Osteocyte (in vitro differentiated cells): ENCODE measurements at places on chromosomes 2 and 18. TPM values are rescaled to one million over a fixed set of nuclear protein-coding genes. Genes with fewer than 3 reads are reported as not detected.

- H3K27me3 ChIP-seq = peaks cover 11% of the 10 kb centered on the region
- no peaks in the 10 kb centered on the region for H3K36me3 ChIP-seq
- no peak for DNase-seq
- no peak overlapping the region for H3K4me3 ChIP-seq
- no peak overlapping the region for H3K27ac ChIP-seq
Observed at GRCh38 chr18:832085-832681, 20.1 kb upstream of the YES1 start.

GRCh38 chr2:100938031-100939026 lies 63.8 kb upstream of the RPL31 start:
- no peak overlapping the region for H3K4me3 ChIP-seq
- no peak overlapping the region for H3K27ac ChIP-seq

GRCh38 chr18:26791676-26792075 lies 73.8 kb downstream of the AQP4 start:
- DNase-seq = no peak
- H3K36me3 ChIP-seq = no peaks in the 10 kb centered on the region
- no peaks in the 10 kb centered on the region for H3K27me3 ChIP-seq
- H3K27ac ChIP-seq = no peak overlapping the region

Gene REL
- total RNA-seq = 7.1 and 7.9 TPM in 2 replicates
